Left renal pelvis (tissue), 4 donors: ENCODE measurements at places on chromosomes 16 and 17.

DNA sequence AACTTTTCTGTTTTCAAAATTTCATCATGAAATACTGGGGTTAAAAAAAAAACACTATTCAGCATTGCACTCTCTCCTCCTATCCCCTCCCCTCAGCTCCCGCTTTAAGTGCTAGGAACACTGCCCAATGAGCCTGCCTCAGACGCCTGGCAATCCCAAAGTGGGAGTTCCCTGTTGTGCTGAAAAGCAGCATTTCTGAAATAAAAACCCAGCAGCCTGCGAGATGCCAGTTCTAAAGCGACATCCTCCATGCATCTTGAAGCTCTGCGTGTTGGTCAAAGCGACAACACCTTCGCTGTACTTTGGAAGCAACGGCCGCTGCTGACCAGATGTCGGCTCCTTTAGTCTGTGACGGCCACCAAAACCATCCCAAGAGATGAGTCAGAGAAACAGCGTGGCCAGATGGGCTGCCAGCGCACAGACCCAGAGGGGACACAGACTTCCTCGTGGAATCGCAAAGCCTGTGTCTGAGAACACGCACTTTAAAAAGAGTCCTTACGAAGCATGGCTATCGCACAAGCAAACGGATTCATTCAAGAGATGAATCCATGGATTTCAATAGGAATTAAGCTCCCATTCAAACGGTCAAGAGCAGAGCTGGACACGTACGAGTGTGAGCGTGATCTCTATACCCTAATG is 32.8 kb downstream of the FBXO31 start:
- DNase-seq = no peak

- no peak for DNase-seq
Observed at GRCh38 chr17:48905987-48906515, 2.2 kb upstream of the UBE2Z start.

DNA sequence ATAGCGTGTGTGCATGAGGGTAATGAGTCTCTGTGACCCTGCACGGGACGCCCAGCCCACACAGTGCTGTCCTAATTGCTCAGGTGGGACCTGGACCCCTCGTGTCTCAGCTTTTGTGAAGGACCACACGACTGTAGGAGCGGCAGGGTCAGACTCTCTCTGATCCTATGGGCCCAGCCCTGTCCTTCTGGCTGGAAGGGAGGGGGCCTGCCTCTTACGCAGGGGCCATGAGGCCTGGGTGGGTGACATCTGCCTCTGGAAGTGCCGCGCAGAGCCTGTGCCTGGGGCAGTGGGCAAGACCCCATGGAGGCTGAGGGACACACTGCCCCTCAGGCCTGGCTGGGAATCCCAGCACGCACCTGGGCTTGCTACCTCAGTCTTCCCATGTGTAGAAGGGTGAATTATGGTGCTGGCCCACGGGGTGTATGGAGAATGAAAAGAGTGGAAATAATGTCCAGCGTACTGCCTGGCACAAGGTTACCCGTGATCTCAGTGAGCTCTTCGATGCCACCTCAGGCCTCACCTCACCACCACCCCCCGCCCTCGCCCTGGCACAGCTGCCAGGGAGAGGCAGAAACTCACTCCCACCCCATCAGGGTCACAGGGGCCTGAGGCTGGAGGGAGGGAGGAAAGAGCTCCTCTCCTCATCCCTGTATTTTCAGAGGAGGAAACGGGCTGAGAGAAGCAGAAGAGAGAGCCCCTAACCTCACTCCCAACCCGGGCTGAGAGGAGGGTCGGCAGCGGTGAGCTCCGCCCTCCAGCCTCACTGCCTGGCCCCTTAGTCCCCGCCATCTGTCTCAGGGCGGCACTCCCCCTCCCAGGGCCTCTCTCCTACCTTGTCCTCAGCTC is 27.1 kb upstream of the DBNDD1 start:
- no peak for DNase-seq

DNA sequence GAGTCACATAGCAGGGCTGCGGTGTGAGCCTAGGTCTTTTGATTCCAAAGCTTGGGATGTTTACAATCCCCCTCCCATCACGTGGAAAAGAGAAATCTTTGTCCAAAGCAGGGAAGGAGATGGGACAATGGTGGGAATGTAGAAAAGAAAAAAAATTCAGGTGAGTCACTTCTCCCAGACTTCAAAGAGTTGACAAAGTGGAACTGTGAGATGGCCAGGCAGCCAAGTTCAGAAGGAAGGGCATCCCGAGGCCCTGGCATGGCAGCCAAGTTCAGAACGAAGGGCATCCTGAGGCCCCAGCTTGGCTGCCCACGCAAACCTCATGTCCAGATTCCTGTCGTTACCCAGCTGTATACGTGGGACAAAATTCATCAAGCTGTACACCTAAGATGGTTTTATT is 47.5 kb downstream of the FOXL1 start:
- no peak for DNase-seq

- no peak for DNase-seq
Observed at GRCh38 chr16:86138121-86139085, 239.4 kb downstream of the IRF8 start.

- no peak for DNase-seq
Observed at GRCh38 chr16:6439129-6439528, 893.5 kb upstream of the RBFOX1 start.

- DNase-seq = no peak
Observed at GRCh38 chr17:76700617-76701470, 9.9 kb downstream of the MXRA7 start.

- no peak for DNase-seq
Observed at GRCh38 chr17:6641247-6641863, 495 bp downstream of the TXNDC17 start.

DNA sequence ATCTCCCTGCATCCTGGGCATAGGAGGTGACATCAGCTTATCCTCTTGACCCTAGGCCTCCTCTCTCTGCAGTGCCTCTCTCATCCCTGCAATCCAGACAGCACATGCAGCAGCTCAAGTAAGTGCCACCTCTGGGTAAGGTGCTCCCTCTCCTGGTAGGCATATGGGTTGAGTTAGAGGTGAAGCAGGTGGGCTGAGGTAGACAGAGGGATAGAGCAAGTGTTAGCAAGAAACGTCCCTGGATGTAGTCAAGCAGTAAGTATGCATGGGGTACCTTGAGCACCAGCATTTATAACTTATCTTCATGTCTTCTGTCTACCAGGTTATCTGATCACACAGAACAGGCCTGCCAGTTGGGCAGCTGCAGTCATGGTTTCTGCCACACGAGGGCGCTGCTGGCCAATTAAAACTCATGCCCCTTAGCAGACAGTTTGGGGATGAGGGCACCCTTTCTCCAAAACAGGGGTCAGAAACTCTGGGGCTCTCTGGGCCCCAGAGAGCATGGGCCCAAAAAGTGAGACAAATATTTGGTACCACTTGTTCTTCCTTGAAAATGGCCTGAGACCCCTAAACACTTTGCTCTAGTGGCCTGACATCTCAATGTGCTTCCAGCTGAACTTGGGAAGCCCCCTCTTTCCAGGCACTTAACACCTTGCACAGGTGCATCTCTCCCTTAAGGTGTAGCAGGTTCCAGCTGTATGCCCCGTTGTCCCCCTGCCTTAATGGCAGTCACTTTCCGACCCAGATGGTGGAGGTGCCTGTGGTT is 59.8 kb downstream of the NEUROD2 start:
- DNase-seq = no peak

DNA sequence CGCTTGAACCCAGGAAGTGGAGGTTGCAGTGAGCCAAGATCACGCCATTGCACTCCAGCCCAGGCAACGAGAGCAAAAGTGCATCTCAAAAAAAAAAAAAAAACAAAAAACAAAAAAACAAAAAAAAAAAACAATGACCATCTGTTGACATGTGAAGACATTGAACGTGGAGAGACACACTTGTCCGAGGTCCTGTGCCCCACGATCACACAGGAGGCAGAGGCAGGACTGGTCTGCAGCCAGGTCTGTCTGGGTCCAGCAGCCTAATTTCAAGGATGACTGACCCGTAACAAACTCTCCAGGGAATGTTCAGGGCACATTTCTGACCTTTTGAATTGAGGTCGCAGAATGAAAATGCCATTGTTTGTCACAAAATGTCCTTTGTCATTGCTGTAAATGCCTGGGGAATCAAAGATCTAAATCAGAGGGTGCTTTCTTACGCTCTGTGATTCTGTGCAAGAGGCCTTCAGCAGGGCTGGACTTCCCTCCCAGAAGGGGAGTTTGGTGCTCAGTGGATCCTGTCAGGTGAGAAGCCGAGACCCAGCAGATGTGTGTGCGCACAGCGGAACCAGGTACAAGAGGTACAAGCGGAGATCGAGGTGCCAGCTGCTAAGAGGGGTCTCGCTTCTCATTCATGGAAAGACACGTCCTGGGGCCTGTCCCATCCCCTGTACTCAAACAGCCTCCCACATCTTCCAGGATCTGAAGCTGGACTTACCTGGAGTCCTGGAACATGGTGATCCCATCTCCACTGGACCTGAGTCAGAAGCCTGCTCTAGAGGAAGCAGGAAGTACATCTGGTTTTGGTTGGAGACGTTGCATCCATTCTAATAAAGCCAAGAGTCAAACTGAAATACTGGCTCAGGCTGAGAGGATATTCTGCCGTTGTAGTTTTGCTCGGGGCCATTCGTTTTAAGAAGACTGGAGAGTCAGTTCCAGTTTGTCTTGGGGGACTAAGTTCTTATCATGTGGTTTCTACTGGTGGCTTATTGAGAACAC is 95.8 kb downstream of the IRF8 start:
- no peak for DNase-seq

GRCh38 chr17:20063665-20064648 is 54.8 kb downstream of the SPECC1 start:
- DNase-seq = no peak

GRCh38 chr17:43003542-43004172 is 2.9 kb upstream of the IFI35 start:
- DNase-seq = no peak

GRCh38 chr17:28166478-28166877 is 124.0 kb downstream of the NLK start:
- DNase-seq = no peak

GRCh38 chr16:80994451-80994850 is 12.2 kb downstream of the CMC2 start:
- no peak for DNase-seq

DNA sequence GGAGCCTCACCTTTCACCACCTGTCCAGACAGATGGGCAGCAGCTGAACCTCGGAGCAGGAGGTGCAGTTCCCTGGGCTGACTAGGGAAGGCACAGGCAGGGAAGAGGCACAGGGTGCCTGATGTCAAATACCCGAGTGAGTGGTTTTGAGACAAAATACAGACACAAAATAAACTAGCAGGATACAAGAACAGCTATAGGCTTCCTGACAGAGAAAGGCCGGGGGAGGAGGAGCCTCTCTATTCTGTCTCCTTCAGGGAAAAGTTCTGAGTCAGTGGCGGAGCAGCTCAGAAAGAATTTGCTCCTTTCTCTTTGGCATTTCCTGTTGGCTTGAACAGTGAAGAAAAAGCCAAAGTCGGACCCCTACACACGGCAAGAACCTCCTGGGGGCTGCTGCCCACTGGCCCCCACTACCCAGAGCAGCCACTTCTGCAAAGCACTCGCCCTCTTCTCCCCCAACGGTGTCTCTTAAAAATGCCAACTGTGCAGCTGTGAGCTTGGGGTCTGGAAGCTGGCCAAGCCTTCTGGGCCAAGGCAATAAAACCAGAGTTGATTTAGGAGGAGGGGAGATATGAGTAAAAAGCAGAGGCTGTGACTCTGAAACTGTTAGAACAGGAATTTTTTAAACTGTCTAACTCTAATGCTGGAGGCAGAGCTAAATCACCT is 14.4 kb upstream of the FAAP100 start:
- no peak for DNase-seq

DNA sequence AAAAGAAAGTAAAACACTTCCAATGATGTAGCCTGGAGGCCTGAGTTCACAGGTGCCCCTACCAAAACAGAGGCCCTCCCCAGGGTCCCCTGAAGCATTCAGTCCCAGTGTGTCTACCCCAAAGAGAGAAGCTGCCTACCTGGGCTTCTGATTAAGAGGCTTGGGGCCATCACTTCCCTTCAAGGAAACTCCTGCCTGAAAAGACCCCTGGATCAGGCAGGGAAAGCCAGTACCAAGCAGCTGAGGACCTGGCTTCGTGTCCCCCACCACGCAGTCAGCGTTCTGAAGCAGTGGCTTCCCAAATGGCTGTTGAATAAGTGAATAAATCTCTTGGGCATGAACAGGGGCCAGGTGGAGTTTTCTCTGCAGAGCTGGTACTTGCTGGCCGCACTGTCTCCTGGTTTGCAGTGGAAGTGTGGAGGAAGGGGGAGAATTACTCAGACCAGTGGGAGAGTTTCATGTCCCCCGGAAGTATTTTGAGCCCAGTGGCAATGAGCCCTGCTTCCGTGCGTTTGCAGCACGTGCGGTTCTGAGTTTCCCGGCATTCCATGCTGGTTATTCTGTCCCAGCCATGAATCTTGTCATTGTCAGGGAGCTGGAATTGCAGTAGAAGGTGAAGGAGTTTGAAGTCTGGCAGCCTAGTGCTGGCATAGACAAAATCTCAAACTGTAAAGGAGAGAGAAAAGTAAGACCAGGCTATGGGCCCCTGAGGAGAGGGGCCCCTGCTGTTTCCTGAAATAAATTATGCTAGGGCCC is 27.0 kb downstream of the RMI2 start:
- DNase-seq = no peak

DNA sequence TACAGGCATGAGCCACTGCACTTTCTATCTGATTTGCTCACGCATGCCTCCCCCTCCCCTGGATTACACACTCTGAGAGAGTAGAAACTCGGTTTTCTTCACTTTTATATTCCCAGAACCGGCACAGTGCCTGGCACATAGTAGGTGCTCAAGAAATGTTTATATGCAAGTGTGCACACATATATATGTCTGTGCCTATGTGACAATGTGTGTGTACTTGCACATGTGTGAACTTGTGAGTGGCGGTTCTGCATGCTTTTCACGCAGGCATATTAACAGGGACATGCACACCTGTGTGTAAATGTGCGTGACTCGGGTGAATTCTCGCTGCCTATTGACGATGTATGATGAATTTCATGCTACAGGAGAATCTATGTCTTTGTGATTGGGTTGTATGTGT is 22.1 kb upstream of the IL21R start:
- no peak for DNase-seq

DNA sequence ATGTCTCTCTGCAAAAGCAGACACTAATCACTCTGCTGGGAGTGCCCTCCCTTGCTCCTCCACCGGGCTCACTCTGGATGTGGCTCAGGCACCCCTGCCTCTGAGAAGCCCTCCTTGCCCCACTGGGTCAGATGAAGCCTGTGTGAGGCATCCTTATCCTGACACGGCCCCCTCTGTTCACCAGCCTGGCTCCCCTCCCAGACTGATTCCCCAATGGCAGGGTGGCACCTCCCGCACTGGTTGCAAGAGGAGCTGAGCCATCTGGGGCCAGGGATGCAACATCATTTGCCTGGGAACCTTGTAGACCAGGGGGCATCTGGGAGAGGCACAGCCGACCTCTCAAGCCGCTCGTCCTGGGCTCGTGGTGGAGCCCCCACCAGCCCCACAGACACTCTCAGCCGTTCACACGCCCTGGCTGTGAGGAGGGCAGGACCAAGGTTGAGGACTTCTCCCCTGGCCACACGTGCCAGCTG is 6.7 kb downstream of the SMTNL2 start:
- no peak for DNase-seq

GRCh38 chr17:44007346-44008204 is 3.2 kb downstream of the NAGS start:
- no peak for DNase-seq

GRCh38 chr17:44219108-44219615 is 313 bp downstream of the UBTF start:
- DNase-seq = no peak

GRCh38 chr16:87487361-87487924 is 5.4 kb downstream of the ZCCHC14 start:
- no peak for DNase-seq

- no peak for DNase-seq
Observed at GRCh38 chr16:80599466-80599865, 58.7 kb downstream of the DYNLRB2 start.

GRCh38 chr16:67407176-67407787 is 9.0 kb downstream of the ZDHHC1 start:
- no peak for DNase-seq
